Tibial nerve (tissue), 4 donors: ENCODE measurements at places on chromosomes 11 and 22.

- no peak for DNase-seq
Measured at GRCh38 chr11:93054881-93055280, 85.4 kb downstream of the MTNR1B start.

DNA sequence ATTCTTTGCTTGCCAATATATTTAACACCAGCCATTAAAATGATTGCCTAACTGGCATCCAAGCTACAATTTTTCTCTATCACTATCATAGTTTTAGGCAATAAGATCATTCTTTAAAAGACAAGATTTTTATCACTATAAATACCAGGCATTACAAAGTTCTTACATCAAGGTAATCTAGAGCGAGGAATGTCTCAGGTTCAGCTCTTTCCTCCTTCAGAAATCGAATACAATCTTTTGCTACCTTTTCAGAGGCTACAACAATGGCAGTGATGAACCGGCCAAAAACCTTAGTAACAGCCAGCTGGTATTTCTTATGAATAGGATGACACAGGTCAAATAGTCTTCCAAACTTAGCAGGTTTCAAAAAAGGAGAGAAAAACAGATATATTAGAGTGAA is 23.9 kb downstream of the SMC1B start:
- no peak for DNase-seq

GRCh38 chr11:100203789-100204188 is 483.3 kb upstream of the ARHGAP42 start:
- DNase-seq, result no peak

DNA sequence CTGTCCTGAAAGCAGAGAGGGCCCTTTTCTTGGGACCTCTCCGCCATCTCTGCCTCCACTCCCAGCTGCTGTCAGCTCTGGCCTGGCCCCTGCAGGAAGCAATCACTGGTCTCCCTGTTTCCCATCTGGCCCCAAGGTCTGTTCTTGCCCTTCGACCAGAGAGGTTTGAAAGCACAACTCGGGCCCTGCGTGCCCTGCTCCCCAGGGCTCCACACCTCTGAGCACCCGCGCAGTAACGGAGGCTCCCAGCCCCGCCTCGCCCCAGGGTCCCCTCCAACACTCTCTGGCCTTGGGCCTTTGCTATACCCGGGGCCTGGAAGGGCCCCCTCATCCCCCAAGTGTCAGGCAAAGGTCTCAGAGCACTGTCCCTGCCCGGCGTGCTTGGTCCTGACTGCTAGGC is 7.8 kb upstream of the CD81 start:
- no peak for DNase-seq

GRCh38 chr11:126421271-126421671 is 65.8 kb downstream of the ST3GAL4 start:
- no peak for DNase-seq

- DNase-seq, result no peak
Measured at GRCh38 chr11:57815476-57815875, 53.9 kb downstream of the CTNND1 start.
